BJ (cell line): ENCODE measurements at places on chromosomes 1 and 21.

GRCh38 chr1:185337246-185337645, 20.2 kb upstream of the IVNS1ABP start:
- no peak for DNase-seq

DNA sequence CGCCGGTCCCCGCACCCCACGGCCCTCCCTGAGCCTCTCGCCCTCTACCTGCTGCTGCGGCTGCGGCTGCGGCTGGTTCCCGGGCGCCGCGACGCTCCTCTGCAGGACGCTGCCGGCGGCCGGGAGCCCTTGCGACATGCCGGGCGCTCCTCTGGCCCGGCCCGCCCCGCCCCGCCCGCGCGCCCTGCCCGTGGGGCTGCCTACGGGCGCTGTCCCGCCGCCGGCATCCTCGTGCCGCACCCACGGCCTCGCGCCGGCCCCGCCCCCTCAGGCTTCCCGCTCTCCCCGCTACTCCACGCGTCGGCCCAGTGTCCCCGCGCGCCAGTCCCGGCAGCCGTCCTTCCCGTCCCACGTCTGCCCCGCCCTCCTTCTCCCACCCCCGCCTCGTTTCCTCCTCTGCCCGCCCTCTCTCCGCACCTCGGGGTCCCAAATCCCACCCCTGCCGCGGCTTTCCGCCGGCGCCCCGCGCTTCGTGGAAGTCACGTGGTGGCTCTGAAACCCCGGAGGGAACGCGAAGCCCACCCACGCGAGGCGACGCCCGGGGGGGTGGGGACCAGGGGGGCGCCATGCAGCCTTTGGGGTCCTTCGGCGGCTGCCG, at the start of gene BATF3:
TSS of gene BATF3 (minus strand) at position 216 of the 598 bp plus-strand sequence. CDS start at position 138, 78 bp downstream.
- DNase-seq = no peak

DNA sequence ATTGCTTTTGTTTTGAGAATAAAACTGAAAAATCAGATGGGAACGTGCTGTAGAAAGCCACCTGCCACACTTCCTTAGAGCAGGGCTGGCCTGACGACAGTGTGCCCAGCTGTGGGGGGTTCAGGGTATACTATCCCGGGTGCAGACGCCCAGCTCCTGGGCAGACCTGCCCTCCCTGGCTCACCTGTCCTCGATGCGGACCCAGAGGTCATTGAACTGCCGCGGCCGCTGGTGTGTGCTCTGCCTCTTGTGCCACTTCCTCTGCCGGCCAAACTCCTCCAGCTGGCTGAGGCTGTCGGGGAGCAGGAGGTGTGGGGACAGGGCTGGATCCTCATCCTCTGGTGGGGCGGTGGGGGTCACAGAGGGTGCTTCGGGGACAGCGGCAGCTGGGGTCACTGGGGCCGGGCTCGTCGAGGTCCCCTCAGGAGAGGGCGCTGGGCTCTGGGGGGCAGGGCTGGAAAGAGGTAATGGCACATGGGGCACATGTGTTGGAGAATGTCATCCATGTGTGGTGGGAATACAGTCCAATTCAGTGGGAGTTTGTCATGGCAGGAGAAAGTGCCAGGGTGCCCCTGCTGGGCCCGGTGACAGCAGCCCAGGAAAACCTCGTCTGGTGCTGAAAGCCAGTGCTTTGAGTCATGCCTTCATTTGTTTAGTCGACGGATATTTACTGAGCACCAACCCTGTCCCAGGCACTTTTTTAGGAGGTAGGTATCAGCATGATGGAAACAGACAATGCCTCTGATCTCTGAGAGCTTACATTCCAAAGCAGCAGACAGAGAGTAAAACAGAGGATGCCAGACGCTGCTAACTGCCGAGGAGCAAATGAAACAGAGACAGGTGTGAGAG, 222.0 kb downstream of the TRABD2B start:
- no peak for DNase-seq

- DNase-seq = no peak
Measured at GRCh38 chr1:116578581-116578980, 7.8 kb upstream of the CD58 start.

DNA sequence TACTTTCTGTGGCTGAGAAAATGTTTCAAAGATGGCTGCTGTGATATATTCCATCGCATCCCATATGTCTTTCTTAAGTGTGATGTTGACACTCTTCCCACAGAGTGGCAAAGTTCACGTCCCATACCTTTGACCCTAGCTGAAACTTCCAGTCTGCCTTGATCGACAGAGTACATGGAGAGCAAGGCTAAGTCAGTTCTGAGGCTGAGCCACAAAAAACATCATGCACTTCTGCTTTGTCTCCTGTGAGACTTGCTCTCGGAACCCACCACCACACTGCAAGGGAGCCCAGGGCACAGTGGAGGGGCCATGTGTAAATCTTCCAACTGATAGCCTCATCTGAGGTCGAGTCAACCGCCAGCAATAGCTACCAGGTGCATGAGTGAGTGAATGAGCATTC, 431.9 kb upstream of the RUNX1 start:
- no peak for DNase-seq

- no peak for DNase-seq
Measured at GRCh38 chr1:70877343-70877742, 170.3 kb downstream of the PTGER3 start.
